Activated CD8-positive, alpha-beta memory T cell treated with anti-CD3 and anti-CD28 coated beads for 1 hour (primary cell): ENCODE measurements at places on chromosomes 3 and 15.

GRCh38 chr3:5058471-5058951 lies 63.6 kb upstream of the ARL8B start:
- DNase-seq, result no peak

- DNase-seq, result no peak
These were observed 61.3 kb downstream of the ZDHHC19 start for GRCh38 chr3:196149831-196150301.

DNA sequence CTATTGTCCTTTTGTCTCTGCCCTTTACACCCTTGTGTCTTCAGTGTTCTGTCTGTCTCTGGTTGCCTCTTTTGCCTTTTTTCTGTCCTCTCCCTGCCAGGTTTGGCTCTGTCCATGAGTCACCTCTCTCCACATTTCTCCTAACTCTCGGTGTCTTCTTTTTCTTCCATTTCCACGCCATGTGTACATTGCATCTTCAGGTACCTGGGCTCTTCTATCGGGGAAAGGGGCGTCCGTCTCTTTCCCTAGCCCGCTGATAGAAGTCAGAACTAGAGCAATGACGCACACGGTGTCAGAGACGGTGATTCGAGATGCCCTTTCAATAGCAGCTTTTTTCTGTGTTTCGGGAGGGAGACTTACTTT lies 641 bp downstream of the OPA1 start:
- no peak for DNase-seq

- no peak for DNase-seq
These were observed 21.4 kb upstream of the FSIP1 start for GRCh38 chr15:39804026-39804425.

DNA sequence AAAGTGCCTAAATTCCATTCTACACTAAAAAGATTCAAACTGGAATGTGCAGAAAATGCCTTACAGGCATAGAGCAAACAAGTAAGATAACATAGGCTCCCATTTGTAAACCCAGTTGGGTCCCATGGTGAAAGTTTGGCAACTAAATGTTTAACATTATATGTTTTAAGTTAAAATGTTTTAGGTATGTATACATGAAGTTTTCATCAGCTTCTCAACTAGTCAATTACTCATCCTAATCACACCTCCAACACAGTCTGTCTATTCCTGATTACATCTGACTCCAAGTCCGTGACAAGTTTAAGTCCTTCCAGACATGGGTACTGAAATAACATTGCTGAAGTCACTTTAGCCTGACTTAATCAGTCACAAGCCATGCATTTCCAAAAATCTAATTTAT lies 25.0 kb downstream of the MYLK start:
- DNase-seq, result no peak

DNA sequence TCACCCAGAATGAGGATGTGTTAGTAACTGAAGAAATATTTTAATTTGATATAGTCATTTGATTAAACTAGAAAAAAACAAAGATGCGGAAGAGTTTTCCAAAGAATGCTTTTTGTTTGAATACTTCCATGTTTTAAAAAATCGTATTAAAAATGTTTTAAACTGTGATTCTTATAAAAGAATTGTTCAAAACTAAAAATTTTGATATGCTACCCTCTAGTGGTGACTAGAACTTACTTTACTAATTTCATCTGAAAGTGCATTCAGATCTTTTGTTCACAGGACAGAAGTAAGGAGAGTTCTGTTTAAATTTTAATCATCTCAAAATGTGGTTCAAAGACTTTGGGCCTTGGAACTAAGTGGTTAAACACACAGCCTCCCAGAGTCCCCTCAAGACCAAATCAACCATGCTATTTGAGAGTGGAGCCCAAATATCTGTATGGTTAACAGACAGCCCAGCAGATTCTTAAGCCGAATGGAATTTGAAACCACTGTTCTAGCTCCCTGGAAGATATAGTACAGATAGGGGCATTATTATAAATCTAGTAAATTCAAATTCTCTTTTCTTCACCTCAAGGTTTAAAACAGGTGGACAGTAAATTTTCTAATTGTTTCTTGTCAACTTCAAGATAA lies 45.2 kb upstream of the SYNPR start:
- no peak for DNase-seq

DNA sequence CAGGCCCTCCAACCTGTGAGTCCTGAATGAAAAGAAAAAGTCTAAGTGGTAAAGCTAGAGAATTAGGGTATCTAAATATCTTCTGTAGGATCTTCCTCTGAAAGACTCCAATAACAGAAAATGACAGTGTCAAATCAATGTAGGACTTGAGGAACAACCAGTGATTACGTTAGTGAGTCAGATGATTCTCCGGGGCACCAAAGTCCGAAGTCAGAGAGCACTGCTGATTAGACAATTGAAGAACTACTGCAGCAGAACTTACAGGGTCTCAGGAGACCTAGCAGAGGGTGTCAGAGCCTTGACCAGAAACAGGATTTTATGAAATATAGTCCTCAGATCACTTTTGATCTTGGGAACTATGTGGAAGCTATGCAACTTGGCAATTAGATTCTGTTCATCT lies 605.8 kb downstream of the EPHA3 start:
- no peak for DNase-seq

DNA sequence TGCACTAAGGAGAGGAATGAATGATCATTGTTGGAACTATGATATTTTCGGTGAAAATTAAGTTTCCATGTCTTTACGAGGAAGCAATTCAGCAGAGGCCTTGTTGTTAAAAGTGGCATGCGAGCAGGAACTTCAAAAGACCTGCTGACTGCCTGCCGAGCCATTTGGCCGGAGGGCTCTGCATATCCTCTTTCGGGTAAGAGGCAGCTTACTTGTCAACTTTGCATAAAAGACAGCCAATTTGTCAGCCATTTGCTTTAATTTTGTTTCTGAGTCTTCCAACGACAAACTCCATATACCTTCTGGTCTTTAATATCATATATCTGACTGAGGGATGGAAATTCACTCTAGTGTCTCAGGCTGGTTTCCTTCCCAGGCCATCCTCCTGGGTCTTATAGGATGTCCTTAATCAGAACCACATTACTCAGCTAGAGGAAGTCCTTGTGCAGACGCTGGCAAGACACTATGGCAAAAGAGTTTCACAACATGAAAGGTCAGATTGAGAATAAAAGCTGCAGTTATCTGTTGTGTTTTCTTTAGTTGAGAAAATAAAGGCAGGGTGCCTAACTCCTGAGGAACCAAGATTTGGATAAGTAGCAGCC lies 128.7 kb upstream of the WNT5A start:
- no peak for DNase-seq

GRCh38 chr3:60080648-60081047 lies 1030.8 kb upstream of the CFAP20DC start:
- no peak for DNase-seq

- no peak for DNase-seq
These were observed 184.5 kb downstream of the ZPLD1 start for GRCh38 chr3:102619361-102619760.

DNA sequence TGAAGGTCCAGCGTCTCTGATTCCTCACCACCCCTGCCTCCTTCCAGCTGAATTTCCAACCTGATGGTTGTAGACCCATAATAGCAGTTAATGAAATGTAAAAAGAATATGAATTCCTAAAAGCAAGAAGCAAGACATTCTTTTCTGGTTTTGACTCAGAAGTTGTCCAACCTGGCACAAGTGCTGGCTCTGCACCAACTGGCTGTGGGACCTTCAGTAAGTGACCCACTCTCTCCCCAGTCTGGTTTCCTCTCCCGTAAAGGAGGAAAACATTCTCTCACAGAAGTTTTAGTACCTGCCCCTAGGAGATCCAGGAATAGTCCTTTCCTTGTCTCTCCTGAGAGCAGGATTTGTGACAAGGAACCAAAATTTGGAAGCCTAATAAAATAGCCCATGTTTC lies 236.9 kb upstream of the TRIM42 start:
- DNase-seq, result no peak

- DNase-seq, result no peak
These were observed 871 bp downstream of the MAP1A start for GRCh38 chr15:43518197-43518761.

GRCh38 chr15:79615754-79616153 lies 183.6 kb downstream of the MINAR1 start:
- DNase-seq, result no peak

GRCh38 chr3:52678265-52679198 lies 7.2 kb downstream of the PBRM1 start:
- DNase-seq, result no peak

GRCh38 chr3:143329567-143330211 lies 210.1 kb downstream of the CHST2 start:
- no peak for DNase-seq
